Stimulated activated CD8-positive, alpha-beta memory T cell treated with anti-CD3 and anti-CD28 coated beads, Interleukin-7, amount 100 ng/mL, for 1 hour (primary cell): ENCODE measurements at places on chromosomes 2 and 18.

DNA sequence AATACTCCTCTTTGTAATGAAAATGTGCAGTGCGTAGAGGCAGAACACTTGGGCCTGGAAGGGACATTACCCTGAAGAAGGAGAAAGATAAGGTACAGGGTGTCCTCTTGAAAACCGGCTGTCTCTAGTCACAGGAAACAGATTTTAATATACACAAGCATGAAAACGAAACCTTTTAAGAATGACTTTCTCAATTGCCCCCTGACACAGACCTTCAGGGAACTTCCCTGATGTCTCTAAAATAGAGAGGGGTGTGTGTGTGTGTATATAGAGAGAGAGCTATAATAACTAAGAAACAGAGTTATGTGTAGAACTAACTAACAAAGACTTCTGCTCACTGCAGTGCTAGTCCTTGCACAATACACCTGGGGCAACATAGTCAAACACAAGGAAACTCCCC, 780.0 kb downstream of the CNTNAP5 start:
- DNase-seq: no peak

DNA sequence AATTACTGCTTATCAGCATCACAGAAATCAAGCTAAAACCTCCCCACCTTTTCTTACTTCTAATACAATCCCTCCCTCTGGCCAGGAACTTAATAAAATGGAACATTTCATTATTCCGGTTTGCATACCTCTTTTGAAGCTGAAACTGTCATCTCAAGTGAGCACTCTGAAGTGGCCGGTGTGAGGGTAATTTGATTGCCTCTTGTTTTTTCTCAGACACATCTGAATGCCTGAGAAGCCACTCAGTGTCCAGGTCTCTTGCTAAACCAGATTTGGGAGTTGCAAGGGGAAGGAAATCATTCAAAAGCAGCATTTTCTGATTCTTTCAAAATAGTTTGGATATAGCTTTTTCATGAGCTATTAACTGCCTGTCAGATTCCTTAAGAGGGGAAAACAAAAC, 190.3 kb downstream of the C1D start:
- DNase-seq: no peak

DNA sequence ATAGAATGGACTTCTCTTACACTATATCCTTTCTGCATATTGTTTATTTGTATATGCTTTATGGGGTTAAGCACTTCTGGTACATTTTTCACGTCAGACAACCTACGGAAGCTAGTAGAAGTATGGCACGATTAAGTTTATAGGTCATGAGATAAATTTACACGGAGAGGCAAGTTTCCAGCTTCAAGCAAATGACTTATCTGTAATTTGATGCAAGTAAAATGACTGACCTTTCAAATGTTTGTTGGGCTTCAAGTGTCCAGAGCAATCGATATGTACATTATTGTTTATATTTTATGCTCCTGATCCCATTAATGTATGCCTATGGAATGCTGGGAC, 97.5 kb upstream of the EFEMP1 start:
- DNase-seq: no peak

GRCh38 chr2:230990131-230990898, 5.6 kb upstream of the SPATA3 start:
- DNase-seq: no peak

- DNase-seq: no peak
These were observed 287.5 kb downstream of the OSR1 start for GRCh38 chr2:19070886-19071285.

DNA sequence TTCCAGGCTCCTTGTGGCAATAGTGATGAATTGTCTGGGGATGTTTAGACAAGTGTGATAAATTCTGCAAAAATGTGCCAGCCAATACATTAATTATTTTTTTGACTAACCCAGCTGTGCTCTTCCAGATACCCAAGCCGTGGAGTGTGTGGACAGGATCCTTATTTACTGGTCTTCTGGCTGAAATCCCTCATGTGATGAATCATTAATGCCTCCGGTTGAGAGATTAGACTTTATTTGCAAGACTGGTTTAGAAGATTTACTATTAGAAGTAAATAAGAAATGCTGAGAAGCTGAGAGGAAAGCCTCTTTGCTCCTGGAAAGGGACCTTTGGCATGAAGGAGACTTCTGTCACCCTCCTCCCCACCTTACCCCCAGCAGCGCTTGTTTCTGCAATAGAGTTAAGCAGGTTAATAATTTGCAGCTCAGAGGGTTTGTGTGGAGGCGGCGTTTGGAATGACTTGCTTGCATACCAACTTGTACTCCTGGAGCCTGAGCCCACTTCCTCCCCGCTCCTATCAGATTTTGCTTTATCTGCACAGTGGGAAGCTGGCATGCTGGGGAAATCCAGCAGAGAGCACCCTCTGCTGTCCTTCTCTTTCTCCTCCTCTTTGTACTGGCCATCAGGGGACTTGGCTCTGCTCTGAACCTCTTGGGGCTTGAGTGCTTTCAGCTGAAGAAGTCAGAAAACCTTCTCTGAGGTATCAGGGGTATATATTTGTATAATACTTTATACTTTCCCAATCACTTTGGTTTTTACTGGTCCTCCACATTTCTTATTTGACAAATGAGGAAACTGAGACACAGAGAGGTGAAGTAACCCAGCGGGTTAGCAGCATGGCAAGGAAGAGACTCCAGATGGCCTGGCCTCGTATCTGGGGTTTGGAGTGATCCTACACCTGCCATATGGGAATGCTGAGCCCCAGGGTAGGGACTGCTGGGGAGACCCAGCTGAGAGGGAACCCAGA, 16.3 kb downstream of the SLC3A1 start:
- no peak for DNase-seq

- no peak for DNase-seq
These were observed 65.9 kb upstream of the SH3RF3 start for GRCh38 chr2:109062859-109063700.

DNA sequence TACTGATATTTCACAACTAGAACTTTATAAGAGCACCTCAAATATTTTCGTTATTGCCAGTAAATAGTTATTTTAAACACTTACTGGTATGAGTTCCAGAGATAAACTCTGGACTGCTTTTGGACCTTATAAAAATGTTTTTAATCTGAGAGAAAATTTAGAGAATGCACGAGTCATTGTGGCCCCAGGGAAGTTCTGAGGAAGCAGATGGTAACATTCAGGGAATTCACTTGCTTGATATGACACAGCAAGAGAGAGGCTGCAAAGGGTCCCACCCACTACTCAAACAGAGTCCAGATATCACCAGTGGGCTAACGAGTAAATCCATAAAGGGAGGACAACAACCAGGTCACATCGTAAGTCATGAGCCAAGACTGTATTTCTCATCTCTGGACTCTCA, 526.8 kb downstream of the TDRD15 start:
- no peak for DNase-seq

- no peak for DNase-seq
These were observed 224.1 kb downstream of the SETBP1 start for GRCh38 chr18:44904768-44905167.

DNA sequence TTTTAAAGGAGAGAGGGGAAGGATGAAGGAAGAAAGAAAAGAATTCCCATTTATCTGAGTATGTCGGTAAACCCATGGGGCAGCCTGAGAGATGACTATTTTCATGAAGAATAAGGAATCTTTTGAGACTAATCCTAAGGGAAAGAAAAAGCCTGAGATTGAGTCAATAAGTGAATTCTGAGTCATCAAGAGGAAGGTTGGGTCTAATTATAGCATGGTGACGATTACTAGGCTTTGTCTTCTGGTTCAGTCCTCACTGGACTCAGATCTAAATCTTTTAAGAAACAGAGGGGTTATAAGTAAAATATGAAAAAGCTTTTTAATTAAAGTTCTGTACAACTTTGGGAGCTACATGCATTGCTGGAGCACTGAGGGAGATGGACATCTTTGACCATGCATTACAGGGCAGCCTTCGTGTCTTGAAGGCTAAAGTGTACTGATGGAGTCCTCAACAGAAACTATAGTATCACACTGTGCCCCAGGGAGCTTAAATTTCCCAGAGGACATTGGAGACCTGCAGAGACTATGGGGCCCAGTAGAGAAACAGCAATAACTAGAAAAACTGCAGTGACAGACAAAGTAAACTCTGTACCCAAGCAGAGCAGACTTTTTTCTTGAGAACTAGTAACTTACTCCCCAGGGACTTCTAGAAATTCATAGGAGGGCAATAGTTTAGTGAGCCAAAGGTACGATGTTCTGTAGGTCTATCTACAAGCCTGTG, 260.9 kb downstream of the RAD51AP2 start:
- no peak for DNase-seq

DNA sequence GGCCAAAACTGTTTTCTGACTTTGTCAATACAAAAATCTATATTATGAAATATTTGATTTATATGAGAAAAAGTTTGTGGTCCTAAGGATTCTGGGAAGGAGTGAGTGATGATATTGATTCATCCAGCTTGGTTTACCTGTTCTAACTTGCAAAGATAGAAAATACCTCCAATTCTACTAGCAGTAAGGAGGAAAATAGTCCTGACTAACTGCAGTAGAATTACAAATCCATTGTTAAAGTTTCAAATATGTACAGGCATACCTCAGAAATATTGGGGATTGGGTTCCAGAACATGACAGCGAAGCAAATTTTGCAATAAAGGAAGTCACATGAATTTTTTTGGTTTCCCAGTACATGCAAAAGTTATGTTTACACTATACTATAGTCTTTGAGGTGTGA, 158.8 kb upstream of the CYRIA start:
- DNase-seq: no peak

- peak; percentile 47 for DNase-seq
These were observed 496 bp upstream of the ITGA4 start for GRCh38 chr2:181456660-181457120.

DNA sequence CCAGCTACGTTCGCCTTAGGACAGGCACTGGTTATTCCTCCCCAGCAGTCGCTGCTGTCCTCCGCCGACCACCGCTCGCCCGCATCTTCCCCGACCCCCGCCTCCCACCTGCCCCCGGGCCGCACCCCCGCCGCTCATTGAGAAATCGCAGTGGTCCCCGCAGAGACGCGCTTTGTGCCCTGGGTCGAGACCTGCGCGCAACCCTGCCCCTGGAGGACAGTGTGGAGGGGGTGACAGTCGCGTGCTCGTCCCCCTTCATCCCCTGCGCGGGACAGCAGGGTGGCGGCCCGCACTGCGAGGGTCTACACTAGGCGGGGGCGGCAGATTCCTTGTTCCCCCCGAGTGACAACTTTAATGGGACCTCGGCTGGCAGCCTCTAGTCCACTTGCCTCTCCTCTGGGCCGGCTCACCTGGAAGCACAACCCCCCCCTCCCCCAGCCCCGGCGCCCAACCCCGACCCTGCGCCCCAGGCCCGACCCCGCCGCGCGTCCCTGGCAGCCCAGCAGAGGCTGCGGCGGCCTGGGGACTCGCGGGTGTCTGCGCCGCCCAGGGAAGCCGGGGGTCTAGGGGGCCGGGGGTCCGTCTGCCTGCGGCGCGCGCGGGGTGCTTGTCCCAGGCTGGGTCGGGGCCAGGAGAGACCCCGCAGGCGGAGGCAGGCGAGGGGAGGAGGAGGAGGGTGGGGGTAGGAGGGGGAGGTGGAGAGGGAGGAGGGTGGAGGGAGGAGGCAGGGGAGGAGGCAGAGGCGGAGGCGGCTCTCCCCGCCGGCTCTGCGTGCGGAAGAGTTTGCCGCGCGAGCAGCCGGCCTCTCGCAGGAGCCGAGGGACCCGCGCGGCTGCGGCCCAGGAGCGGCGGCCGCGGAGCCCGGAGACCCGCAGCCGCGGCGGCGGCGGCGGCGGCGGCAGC, at the start of gene NPAS2:
NPAS2 (plus strand) TSS at position 770 of the 903 bp plus-strand sequence. CDS start 84,616 bp downstream, outside the sequence.
- DNase-seq: no peak

GRCh38 chr18:32216390-32216789, 26.6 kb downstream of the MEP1B start:
- no peak for DNase-seq

- DNase-seq: no peak
These were observed 7.7 kb upstream of the MMADHC start for GRCh38 chr2:149595056-149595963.

DNA sequence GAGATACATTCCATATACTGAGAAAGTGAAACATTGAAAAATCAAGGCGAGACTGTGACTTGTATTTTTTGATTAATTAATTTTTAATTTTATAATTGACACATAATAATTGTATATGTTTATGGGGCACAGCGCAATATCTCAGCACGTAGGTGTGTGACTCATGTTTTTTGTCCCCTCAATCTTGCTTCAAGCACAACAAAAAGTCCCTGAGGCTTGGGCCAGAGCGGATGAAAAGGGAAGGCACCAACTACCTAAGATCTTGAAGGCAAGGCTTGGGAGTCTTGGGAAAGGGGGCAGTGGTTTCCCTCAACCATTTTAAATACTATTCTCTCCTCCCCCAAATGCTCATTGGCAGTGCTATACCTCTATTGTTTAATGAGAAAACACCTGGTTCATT, 9.9 kb downstream of the SGPP2 start:
- DNase-seq: no peak

- DNase-seq: no peak
These were observed 338.0 kb downstream of the TMX3 start for GRCh38 chr18:68376926-68377325.

- DNase-seq: no peak
These were observed 287.0 kb upstream of the ZC3H15 start for GRCh38 chr2:186199029-186199428.

GRCh38 chr2:204357286-204357685, 188.0 kb upstream of the PARD3B start:
- no peak for DNase-seq

- no peak for DNase-seq
These were observed 657.6 kb upstream of the SYT4 start for GRCh38 chr18:43934781-43935471.

DNA sequence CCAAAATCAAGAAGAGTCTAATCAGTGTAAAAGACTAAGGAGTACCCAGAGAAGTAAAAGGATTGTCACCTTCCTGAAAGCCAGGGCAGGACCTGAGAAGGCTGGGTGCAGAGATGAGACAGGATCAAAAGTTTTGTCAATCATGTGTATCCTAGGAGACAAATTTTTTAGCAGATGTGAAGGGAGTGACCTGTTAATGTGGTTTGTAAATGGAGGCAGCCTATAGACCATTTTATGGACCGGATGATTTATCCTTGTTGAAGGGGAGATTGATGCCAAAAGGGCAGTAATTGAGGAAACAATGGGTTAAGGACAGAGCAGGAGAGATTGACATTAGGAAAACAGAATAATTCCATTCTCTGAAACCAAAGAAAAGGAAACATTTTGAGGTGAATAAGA, 813 bp downstream of the NDC80 start:
- DNase-seq: no peak

DNA sequence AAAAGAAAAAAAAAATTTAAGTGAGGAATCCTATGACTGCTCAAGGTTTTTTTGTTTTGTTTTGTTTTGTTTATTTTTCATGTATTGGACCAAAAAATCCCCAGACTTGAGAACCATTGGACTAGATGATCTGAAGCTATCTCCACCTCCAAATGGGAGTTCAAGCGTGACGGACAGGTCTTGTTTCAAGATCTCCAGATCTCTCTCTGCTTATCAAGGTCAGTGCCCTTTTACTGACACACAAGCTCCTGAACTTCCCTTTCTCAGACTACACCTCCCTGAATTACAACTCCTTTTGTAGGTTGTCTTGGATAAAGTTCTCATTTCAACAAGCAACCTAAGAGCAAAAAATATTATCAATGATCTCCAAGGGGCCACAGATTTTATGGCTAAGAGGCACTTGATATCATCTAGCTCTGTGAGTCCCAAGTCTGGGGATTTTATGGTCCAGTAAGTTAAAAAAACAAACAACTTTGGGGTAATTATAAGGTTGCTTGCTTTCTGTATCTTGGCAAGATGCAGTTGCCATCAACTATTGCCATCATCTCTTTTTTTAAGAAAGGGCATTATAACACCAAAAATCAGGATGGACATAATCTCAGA, 396.0 kb upstream of the ATP5MC3 start:
- DNase-seq: no peak
